Left lobe of liver (tissue), 2 donors: ENCODE measurements at places on chromosomes 2 and 18.

DNA sequence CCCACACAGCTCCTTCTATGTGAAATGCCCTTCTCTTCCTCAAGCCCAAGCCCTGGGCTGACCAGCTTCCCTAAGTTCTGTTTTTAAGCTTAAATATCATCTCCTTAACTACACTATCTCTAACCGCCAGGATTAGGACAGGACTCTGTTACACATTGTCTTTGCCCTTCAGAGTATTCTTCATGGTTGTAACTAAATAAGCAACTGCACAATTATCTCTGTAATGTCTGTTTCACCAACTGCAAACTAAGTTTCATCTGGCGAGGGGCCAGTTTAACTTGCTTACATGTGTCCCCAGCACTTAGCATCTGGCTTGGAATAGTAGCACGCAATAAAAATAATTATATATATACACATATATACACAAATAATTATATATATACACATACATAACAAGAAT, 1.1 kb upstream of the ERMN start:
- no peak for DNase-seq

GRCh38 chr2:234198976-234199375, 148.5 kb downstream of the SPP2 start:
- DNase-seq = no peak

- DNase-seq = no peak
Measured at GRCh38 chr2:158984604-158985135, 16.2 kb downstream of the TANC1 start.

DNA sequence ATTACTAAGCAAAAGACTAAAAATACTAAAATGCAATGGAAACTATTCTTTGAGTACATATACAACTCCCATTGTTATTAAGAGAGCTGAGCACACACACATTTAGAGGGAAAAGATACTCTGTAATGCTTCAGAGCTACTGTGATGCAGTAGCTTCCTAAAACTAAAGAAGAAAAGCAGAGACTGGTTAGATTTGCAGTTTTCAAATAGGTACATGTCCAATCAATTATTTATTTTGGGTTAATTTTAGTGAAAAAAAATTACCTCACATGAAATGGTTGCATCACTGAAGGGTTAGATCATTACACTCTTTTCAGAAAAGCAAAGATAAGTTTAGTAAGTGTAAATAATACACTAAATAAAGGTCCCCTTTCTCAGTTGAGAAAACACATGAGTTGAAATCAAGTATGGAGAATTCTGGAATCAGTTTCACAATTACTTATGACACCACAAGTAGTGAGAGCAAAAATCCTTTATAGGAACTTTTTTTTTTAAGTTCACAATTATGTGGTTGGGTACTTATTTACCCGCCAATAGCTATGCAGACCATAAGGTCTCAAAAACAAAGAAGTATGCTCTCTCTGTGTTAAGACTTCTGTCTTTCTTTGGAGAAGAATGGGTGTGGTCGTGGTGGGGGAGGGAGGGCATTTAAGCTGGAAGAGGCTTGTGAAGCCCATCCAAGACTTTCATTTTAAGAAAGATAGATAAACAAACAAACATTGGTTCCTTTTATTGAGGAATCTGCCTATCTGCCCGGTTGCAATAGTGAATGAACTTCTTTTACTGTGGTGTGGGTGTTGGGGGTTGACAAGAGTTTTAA, 25.3 kb upstream of the SERTAD2 start:
- DNase-seq = no peak

- no peak for DNase-seq
Measured at GRCh38 chr2:203949228-203949627, 12.7 kb downstream of the ICOS start.

DNA sequence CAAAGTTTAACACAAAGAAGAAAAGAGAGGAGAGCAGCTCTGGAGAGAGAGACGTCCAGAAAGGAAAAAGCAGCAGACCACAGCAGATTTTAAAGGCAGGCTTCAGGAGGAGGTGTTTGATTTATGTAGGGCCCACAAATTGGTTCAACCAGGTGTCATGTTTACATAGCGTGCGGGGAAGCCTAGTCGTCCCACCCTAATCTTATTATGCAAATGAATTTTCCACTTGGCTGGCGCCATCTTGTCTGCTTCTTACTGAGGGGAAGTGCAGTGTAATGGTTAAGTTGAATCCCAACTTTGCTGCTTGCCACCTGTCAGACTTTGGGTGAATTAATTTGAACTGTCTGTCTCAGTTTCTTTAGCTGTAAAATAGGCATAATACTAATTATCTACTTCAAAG, 282.4 kb upstream of the CYRIA start:
- no peak for DNase-seq

GRCh38 chr2:65349863-65350262, 82.5 kb downstream of the SPRED2 start:
- no peak for DNase-seq

DNA sequence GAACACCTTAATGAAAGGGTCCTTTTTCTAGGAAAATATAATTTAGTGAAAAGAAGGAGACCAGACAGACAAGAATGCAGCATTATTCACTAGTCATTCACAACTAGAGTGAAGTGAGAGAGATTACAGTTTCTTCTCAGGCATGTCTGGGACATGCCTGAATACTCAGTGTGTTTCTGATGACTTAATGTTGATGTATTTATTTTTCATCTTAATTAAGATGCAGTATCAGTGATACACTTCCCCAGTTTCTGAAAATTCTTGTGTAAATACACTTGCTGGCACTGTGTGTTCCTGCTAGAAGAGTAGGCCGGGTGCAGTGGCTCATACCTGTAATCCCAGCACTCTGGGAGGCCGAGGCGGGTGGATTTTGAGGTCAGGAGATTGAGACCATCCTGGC, 143.6 kb downstream of the MYO3B start:
- DNase-seq = no peak

GRCh38 chr2:163185160-163185559, 346.6 kb upstream of the KCNH7 start:
- no peak for DNase-seq

GRCh38 chr2:132429941-132430573, 13.5 kb downstream of the GPR39 start:
- no peak for DNase-seq

GRCh38 chr2:70240599-70240998, 7.8 kb downstream of the TIA1 start:
- no peak for DNase-seq

- DNase-seq = no peak
Measured at GRCh38 chr2:10387033-10387432, 61.1 kb downstream of the ODC1 start.

- peak; percentile 80 for DNase-seq
Measured at GRCh38 chr2:8146132-8147005, 535.5 kb upstream of the ID2 start.

DNA sequence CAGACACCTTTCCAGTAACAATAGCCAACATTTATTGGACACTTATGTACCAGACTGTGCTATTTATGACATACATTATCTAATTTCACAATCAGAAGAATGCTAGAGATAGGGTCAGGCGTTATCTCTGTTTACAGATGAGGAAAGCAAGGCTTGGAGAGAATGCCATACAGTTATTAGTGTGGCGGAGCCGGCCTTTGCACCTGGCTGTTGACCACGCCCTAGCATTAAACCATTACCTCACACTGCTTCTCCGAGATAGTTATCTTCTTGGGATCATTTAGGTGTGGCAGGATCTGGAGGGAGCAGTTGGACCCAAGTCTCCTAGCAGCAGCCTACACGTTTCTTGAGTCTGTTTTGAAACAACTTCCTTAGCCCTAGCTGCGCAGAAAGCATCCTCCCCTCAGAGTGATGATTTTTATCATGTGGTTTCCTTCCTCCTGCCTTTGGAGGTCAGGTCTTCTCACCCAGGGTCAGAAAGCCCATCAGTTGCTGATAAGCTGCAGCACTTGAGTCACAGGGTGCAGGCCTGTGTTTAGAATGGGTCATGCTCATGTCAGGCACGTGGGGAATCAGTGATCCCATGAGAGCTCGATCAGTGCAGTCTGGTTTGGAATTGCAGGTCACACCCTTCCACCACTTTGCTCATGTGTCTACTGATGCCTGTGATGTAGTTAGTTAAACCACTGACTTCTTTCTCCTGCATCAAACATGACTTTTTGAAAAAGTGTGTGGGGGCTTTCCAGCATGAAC, 118.2 kb downstream of the SPTBN1 start:
- DNase-seq = no peak

DNA sequence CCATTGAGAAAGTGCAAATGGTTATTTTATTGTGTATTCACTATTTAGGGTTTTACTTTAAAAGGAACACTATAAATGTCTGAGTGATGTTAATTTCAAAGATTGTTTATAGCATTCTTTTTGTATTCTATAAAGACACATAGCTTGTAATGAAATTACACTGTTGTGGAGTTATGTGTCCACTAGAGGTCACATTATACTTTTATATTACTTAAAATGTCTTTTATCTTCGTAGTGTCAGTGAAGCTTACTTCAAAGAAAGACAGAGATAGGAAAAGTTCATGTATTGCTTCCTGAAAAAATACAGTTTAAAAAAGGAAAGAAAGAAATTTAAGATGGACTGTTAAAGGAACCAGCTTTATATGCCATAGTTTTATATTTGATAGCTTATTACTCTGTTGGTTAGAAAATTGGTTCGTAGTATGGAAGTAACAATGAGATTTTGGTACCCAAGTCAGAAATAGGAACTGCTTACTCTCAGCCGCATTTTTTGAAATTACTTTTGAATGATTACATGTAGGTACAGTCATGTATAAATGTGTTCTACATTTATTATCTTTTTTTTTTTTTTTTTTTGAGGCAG, 20.5 kb downstream of the APLF start:
- no peak for DNase-seq

DNA sequence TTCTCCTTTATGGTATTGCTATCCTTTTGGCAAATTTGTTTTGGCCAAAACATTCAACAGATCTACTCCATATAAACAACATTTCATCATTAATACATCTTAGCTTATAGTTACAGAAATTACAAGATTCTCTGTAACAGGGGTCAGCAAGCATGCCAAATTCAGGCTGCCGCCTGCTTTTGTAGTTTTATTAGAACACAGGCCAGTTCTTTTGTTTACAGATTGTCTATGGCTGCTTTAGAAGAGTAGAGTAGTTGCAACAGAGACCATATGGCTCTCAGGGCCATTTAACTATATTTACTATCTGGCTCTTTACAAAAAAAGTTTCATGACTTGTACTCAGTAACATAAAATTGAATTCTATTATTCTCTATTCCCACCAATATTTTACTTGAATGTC, 53.9 kb downstream of the LNPK start:
- no peak for DNase-seq

DNA sequence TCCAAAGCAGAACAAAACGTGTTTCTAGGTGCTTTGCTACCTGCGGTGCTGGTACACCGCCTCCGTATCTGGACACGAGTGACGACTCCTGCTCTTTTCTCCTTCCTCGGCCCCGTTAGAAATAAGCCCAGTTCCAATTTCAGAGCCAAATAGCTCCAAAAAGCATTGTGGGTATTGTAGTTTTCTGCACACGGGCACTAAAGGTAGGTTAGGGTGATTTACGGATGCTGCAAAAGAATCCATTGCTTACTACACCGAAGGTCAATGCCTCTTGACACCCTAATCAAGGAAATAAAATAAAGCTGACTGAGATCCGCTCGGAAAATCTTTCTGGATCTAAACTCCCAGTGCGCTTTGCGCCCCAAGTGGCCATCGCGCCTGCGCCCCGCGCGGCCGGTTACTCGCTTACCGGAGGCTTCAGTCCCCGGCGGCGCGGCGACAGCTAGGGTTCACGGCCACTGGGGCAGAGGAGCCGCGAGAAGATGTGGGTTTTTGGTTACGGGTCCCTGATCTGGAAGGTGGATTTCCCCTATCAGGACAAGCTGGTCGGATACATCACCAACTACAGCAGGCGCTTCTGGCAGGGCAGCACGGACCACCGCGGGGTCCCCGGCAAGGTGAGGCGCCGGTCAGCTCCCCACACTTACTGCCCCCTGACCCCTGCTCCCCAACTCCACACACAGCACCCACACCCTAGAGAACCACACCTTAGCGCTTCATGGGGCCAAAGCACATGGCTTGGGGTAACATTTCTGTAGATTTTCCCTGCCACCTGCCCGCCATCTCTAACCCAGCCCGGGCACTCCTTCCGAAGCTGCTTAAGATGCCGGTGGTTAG, at the start of gene CHAC2:
Gene CHAC2 (plus strand): TSS at position 400 of the 837 bp plus-strand sequence. CDS start 83 bp downstream, at position 483.
- peak; percentile 89 for DNase-seq

- no peak for DNase-seq
Measured at GRCh38 chr2:46439582-46439981, 39.8 kb upstream of the TMEM247 start.

GRCh38 chr18:2901423-2901985, 54.7 kb downstream of the EMILIN2 start:
- DNase-seq = no peak

GRCh38 chr2:232480201-232481190, 7.1 kb downstream of the ECEL1 start:
- no peak for DNase-seq

DNA sequence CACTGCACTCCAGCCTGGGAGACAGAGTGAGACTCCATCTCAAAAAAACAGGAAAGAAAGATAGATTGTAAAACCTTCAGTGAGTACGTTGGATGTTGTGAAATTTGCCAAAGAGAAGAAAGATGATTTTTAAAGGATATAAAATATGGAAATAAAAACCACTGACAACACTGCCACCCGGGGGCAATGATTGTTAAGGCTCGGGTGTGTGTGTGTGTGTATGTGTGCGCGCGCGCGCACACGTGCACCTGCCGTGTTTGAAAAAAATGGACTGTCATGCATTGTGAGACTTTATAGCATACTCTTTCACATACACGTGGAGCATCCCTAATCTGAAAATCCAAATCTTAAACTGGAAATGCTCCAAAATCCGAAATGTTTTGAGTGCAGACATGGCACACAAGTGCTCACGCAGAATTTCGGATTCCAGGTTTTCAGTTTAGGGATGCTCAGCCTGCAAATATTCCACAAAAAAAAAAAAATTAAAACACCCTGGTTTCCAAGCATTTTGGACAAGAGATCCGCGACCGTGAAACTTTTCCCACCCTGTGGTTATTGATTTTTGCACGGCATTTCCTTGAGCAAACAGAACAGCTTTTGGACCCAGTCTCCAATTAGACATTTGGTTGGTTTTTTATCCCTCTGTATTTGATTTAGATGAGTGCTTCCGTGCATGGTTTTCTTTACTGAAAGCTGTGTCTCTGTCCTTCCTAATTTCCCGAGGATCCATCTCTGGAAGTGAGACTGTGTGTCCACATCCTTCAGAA, 269.2 kb downstream of the AGAP1 start:
- DNase-seq = no peak
